ENCODE measurements at places on chromosomes 1 and 21.

DNA sequence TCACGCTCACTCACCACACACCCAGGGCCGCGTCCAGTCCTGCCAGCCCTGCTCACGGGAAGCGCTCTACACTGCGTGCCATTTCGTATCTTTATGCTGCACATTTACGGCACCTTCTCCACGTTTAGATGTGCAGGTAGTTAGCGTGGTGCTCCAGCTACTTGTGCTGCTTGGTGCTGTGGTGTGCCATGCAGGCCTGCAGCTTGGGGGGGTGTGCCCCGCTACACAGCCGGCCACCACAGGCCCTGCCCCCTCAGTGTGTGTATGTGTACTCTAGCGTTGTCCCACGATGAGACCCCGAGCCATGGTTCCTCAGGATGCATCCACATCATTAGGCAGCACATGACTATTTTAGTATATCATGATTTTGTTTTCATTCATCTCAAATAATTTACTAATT is 38.3 kb downstream of the SNAP47 start:
- DNase-seq, result no peak

DNA sequence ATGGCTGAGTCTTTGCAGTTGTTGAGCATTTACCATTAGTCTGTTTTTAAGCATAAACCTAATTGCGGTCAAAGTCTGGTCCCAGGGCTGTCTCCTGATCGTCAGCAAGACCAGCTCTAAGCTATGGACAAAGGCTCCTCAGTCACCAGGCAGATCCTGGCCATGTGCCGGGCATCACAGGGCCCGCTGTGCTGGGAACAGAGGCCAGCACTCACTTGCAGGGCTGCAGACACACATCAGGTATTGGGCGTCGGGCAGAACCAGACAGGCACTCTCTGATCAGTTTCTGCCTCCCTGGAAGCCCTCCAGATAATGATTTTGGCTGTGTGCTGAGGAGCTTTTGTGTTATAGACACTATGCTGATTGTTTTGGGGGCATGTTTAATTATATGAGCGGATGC is 26.6 kb downstream of the TMEM51 start:
- DNase-seq, result no peak

GRCh38 chr1:99146129-99146848 is 118.0 kb upstream of the PLPPR4 start:
- DNase-seq, result no peak

DNA sequence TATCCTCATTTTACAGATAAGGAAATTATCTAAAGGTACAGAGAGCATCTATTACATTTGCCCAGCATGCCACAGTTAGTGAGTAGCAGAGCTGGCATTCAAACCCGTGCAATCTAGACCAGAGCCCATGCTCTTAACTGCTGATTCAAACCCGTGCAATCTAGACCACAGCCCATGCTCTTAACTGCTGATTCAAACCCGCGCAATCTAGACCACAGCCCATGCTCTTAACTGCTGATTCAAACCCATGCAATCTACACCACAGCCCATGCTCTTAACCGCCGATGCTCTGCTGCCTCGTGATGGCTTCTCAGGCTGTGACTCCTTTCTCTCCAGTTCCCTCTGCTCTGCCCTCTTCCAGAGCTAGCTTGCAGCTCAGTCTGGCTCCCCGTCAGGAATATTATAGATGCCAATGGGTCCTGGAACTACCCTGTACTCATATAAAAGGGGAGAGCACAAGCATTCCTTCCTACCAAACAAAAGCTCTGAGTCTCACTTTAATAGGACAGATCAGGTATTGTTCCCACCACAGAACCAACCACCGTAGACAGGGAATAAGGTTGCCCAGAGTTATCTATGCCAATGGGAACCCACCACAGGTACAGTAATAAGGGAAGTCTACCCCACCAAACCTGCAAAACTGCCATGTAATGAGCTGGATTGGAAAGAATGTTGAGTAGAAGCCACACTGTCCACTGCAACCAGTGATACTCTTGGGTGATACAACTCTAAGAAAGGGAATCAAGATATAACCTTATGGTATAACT is 78.4 kb downstream of the SMYD3 start:
- peak; percentile 15 for DNase-seq

GRCh38 chr1:66533804-66534740 is at the start of gene SGIP1:
TSS of gene SGIP1 (plus strand) at chr1:66534153. CDS start at chr1:66534359, 206 bp downstream.
- DNase-seq, result peak; percentile 12

GRCh38 chr1:233005703-233006102 is 55.3 kb downstream of the NTPCR start:
- no peak for DNase-seq

- no peak for DNase-seq
Measured at GRCh38 chr1:227935826-227936225, 11.9 kb downstream of the WNT9A start.
